Keratinocyte (primary cell): ENCODE measurements at places on chromosomes 1 and 21. TPM values are rescaled to one million over a fixed set of nuclear protein-coding genes. Genes with fewer than 3 reads are reported as not detected.
A peak's percentile ranks its signal among the peaks of the same experiment; 100 is the strongest.

DNA sequence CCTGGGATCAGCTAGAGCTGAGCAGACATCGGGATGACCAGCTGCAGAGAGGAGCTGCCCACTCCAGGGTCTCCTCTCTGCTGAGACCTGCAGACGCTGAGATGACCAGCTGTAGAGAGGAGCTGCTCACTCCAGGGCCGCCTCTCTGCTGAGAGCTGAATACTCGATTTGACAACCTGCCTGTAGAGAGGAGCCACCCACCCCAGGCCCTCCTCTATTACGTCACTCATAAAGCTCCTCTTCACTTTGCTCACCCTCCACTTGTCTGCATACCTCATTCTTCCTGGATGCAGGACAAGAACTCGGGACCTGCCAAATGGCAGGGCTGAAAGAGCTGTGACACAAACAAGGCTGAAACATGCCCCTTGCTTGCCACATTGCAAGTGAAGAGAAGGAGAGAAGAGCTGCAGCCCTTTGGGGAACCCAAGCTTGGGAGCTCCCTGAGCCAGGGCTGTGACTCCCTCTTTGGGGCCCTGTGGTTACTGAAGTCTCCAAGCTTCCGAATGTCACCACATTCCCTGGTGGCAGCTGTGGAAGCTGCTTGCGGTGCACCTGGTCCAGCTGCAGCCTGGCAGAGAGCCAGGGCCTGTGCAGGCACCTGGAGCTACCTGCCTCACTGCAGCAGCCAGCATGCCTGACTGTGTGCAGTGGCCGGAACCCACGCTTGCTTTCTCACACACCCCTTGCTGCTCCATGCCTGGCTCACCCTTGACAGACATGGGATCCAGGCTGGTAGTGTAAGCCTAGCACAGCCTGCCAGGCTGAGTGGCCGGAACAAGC is 59.6 kb downstream of the CC2D1B start:
- no peak overlapping the region for H3K27ac ChIP-seq
- H3K27me3 ChIP-seq = no peaks in the 10 kb centered on the region
- peaks cover 12% of the 10 kb centered on the region for H3K36me3 ChIP-seq
- no peaks in the 10 kb centered on the region for H3K4me1 ChIP-seq

DNA sequence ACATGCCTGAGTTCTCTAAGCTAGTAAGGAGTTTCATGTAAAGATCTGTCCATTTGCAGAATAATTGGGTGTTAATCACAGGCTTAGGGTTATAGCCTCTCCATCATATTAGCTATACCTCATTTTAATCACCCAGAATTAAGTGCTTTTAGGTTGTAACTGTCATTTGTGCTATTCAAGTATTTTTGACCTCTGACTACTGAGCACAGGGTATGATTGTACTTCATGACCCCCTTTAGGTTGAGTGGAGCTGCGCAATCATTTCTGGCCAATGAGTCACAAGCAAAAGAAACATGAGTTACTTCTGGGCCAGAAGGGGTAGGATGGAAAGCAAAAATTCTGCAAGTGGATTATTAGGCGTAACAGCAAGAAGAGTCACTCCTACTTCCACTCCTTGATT is 8.4 kb upstream of the SNX7 start:
- H3K4me1 ChIP-seq = no peaks in the 10 kb centered on the region
- no peak overlapping the region for H3K27ac ChIP-seq
- H3K4me3 ChIP-seq = no peak overlapping the region

DNA sequence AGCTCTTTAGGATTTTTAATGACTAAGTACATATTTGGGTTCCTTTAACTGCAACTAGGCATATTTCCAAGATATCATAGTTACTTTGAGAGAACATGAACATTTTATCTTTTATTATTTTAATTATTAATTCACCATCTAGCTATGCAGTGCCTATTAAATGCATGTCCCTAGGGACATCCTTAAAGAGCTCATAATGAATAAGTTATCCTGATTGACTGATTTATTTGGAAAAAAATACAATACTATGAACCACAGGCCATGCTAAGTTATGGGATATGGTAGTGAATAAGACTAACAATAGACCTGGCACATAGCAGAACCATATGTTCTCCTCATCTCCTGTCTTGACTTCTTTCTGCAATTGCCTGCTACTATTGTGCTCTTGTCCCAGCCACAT is 16.4 kb upstream of the C1orf105 start:
- H3K4me1 ChIP-seq = peaks cover 6% of the 10 kb centered on the region
- no peak overlapping the region for H3K27ac ChIP-seq
- no peaks in the 10 kb centered on the region for H3K27me3 ChIP-seq
- no peak for DNase-seq
- no peaks in the 10 kb centered on the region for H3K36me3 ChIP-seq

DNA sequence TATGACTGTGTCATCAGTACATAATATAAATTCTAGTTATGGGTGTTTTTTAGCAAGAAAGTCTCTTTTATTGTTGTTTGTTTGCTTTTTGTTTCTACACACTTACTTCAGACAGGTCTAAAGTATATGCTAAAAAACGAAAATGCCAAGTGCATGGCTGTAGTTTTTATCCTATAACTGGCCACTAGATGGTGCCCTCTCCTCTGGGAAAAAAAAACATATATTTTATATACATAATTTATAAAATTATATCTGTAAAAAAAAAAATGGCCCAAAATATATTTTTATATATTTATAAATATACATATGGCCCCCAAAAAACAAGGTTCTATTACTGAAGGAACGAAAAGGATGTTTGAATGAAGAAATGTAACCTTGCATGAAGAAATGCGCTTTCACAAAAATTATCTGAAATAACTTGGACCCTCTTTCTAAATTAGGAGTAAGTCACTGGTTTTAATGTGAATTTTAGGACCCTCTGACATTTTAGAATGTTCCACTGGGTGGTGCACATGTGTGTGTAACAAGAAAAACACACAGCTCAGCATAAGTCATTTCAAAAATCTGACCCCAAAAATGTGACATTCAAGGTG is 93.5 kb downstream of the TTLL7 start:
- no peak overlapping the region for H3K4me3 ChIP-seq
- no peak overlapping the region for H3K27ac ChIP-seq
- H3K27me3 ChIP-seq = no peaks in the 10 kb centered on the region
- no peaks in the 10 kb centered on the region for H3K36me3 ChIP-seq
- peaks cover 20% of the 10 kb centered on the region for H3K4me1 ChIP-seq

GRCh38 chr1:34694383-34694782 is 60.5 kb upstream of the GJB5 start:
- no peaks in the 10 kb centered on the region for H3K36me3 ChIP-seq
- no peak for DNase-seq
- no peak overlapping the region for H3K27ac ChIP-seq

DNA sequence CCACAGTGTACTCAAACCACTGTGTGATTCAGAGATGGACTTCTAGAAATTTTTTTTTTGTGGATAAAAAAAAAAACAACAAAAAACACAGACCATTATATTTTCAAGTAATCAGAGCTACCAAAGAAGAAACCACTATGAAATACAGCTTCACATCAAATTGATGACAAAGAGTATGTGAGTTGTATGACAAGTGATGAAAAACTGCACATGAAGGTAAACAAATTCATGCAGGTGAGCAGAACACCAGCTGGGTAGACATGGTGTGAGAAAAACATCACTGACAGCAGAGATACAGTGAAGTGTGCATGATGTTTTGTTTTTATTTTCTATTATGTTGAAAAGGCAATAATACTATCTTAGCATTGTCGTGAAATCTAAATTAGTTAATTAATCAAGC is 8.0 kb upstream of the PTPRC start:
- no peak overlapping the region for H3K4me3 ChIP-seq
- H3K36me3 ChIP-seq = no peaks in the 10 kb centered on the region
- no peaks in the 10 kb centered on the region for H3K4me1 ChIP-seq
- no peak for DNase-seq
- no peaks in the 10 kb centered on the region for H3K27me3 ChIP-seq
- no peak overlapping the region for H3K27ac ChIP-seq

DNA sequence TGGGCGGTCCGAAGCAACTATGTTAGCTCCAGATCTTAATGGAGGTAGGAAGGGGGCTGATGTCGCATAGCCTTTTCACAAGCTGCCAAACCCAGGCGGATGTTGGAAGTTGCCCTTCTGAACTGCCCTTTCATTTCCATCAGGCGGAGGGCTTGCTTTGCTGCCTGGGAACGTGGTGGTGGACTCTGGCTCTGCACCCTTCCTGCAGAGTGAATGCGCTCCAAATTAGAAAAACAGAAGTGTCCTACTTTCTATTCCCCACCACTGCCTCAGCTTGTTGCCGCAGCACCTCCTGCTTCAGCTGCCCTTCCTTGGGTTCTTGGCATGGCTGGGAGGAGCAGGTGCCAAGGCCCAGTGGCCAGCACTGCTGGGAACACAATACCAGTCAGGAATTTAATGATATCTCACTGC is 60.6 kb downstream of the AK4 start:
- DNase-seq = no peak
- no peaks in the 10 kb centered on the region for H3K4me1 ChIP-seq
- no peak overlapping the region for H3K27ac ChIP-seq
- peaks cover 3% of the 10 kb centered on the region for H3K36me3 ChIP-seq
- no peak overlapping the region for H3K4me3 ChIP-seq

DNA sequence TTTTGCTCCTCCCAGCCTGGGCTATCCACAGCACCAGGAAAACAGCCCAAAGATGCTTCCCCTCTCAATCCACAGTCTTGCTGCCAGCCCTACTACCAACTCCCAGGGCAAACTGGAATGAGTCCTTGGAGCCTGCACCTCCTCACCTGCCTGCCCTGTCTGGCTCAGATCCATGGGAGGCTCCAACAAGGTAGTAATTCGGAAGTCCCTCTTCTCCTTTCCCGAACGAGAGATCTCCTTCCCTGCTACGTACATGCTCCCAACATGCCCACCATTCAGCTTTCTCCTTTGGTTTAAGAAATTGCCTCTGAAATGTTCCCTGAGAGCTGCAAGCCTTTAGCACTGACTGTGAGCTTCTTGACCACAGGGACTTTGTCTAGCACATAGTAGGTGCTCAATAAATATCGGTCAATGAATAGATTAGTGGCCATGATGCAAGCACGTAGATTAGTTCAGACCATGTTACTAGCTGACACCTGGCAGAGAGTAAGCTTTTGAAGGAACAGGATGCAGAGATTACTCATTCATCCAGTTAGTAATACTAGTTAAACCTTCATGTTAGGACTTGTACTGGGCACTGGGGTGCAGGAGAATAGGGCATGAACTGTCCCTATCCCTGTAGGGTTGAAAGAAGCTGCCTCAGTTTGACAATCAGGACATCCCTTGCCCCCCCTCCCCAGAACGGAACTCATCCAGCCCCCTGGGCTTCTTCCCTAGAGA is 80.1 kb downstream of the DISP3 start:
- DNase-seq = peak; percentile 11
- peaks cover 14% of the 10 kb centered on the region for H3K27me3 ChIP-seq
- H3K4me3 ChIP-seq = no peak overlapping the region
- H3K4me1 ChIP-seq = peaks cover 14% of the 10 kb centered on the region
- H3K27ac ChIP-seq = no peak overlapping the region

DNA sequence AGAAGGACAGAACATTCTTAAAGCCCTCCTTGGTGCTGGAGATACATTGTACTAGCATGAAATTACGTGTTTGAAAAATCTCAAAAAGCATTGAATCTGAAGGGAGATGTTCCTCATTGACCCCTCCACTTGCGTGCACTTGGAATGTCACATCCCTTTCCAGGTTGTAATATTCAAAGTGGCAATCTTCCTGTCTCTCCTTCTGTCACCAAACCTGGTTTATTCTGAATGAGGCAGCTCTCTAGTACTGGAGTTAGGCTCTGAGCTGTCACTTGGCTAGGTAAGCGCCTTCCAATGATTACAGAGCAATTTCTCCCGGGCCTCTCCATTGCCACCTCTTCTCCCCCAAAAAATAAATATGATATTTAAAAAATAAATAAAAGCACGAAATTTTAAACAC is 855 bp downstream of the DSCAM start:
- H3K4me3 ChIP-seq = peak overlapping the region; percentile 62
- H3K27me3 ChIP-seq = no peaks in the 10 kb centered on the region
- no peaks in the 10 kb centered on the region for H3K36me3 ChIP-seq
- H3K4me1 ChIP-seq = peaks cover 40% of the 10 kb centered on the region
- peak overlapping the region; percentile 90 for H3K27ac ChIP-seq

DNA sequence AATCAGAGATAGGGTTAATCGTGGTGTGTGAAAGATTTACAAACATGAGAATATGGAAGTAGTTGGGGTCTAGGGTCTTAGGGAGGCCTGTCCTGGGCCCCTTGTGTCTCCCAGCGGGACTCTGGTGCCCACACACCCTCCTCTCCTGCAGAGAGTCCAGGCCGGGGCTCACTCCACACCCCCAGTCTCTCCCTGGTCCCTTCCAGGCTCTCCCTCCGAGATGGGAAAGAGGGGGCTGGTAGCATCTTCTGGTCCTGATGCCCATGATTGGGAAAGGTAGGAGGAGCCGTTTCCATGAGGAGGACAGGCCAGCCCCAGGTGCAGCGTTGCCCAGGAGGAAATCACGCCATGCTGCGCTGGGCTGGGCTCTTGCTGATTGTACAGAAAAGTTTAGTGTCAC is 26.6 kb downstream of the PCNT start:
- H3K36me3 ChIP-seq = peaks cover 61% of the 10 kb centered on the region
- H3K4me1 ChIP-seq = no peaks in the 10 kb centered on the region
- DNase-seq = no peak
- no peak overlapping the region for H3K27ac ChIP-seq
- no peak overlapping the region for H3K4me3 ChIP-seq
- no peaks in the 10 kb centered on the region for H3K27me3 ChIP-seq

DNA sequence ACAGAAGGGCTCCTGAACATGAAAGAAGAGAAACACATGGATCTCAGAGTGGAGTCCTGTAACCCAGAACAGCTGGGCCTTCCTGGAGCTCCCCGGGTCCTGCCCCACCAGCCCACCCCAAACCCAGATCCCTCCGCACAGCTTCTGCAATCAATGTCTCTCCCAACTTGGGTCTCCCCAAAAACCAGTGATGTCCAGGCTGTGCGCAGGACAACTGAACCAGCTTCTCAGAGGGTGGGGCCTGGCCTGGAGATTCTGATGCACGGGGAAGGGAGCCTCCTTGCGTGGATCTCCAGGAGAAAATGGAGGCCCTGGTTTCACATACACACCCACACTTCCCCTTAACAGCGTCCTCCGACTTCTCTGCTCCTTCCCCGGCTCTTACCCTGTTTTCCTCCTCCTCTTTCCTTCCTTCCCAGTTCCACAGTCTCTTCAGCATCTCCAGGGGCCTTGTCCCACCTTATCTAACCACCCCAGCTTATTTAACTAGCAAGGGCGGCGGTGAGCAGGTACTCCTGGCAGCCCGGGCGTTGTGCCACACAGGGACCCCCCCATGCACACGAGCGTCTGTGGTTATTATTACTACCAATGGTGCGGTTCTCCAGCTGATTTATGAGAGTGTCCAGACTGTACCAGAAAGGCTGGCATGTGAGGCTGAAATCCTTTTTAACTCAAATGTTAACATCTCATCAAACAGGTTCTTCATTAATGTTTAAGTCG is 11.2 kb upstream of the MX2 start:
- no peak overlapping the region for H3K27ac ChIP-seq
- H3K4me1 ChIP-seq = no peaks in the 10 kb centered on the region
- H3K27me3 ChIP-seq = no peaks in the 10 kb centered on the region
- H3K4me3 ChIP-seq = no peak overlapping the region
- no peaks in the 10 kb centered on the region for H3K36me3 ChIP-seq

- H3K27ac ChIP-seq = no peak overlapping the region
- H3K4me3 ChIP-seq = no peak overlapping the region
- H3K27me3 ChIP-seq = no peaks in the 10 kb centered on the region
- DNase-seq = no peak
- peaks cover 2% of the 10 kb centered on the region for H3K4me1 ChIP-seq
These were observed 4.7 kb downstream of the SNAPIN start for GRCh38 chr1:153663211-153663610.

AMY2A gene
- polyA plus RNA-seq = not detected in 3 replicates

A3GALT2 gene
- polyA plus RNA-seq = not detected in 3 replicates

IL22RA1 gene
- 1.7 to 2.1 TPM (median 1.9 TPM) in 3 replicates for polyA plus RNA-seq

ETV3L gene
- not detected in 3 replicates for polyA plus RNA-seq

CYP4A11 gene
- polyA plus RNA-seq = not detected in 3 replicates

NIBAN1 gene
- polyA plus RNA-seq = 6.6 to 10.6 TPM (median 7.6 TPM) in 3 replicates

ACTL8 gene
- not detected in 3 replicates for polyA plus RNA-seq
